ENCODE measurements at places on chromosomes 13 and 19. TPM values are rescaled to one million over a fixed set of nuclear protein-coding genes. Genes with fewer than 3 reads are reported as not detected.

- DNase-seq = no peak
Measured at GRCh38 chr13:101489643-101490405, 37.3 kb downstream of the ITGBL1 start.

GRCh38 chr19:31356587-31357314 is 7.5 kb upstream of the TSHZ3 start:
- no peak for DNase-seq

DNA sequence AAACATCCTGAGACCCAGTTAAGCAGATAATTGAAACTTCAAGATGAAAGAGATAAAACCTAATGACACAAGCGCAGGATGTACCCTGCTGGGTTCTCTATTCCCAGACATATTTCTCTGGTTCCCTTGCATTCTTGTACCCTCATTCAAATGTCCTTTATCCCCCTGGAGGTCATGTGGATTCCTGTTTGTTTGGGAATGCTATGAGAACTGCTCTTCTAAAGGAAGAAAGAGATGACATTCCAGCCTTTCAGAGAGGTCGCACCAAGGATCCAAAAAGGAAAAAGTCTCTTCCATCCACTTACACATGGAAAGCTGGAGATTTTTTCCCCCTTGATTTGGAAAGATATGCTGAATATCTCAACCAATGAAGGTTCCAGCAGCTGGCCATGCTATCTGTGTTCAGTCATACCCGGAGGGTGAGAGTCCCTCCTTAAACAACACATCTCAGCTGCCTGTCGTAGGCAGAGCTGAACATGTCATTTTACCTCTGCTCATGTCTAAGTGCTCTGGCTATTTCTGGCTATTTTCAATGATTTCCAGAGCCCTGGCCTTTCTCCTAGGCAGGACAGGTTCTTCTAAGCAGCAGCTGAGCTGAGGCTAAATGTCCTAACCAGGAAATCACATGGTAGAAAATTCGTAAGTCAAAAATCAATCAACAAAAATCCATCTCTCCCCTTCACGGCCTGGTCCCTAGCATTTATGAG is 52.5 kb downstream of the C13orf42 start:
- no peak for DNase-seq

- no peak for DNase-seq
Measured at GRCh38 chr13:45823583-45823982, 28.0 kb downstream of the SIAH3 start.

DNA sequence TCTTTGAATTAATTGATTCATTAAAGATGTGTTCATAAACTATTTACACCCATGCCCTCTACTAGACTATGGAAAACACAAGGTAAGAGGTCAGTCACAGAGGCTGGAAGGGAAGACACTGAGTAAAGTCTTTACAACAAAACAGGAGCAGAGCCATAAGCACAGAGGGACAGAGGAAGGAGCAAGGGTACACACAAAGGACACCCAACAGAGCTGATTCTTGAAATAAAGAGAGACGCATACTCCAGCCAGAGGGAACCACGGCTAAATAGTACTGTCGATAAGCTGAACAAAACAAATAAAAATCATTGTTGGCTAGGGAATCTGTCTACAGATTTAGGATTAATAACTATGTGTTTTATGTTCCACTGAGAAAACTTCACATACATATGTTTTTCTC is 289.2 kb downstream of the EFNB2 start:
- DNase-seq = no peak

DNA sequence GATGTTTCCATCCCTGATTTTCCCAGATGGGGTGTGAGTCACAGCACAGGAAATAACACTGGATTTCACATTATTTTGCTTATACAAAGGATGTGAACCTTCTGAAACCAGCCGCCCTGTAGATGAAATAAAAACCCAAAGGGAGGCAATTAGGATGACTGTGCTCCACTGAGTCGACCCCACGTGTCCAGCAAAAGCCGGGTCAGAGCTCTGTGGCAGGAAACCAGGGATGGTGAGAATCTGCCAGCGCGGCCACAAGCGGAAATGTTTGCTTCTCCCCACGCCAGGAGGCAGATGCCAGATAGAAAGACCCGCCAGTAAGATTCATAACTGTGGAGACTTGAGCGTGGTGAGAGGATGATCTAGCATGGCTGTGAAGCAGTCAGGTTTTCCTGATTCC is 764.4 kb downstream of the LIG4 start:
- peak; percentile 17 for DNase-seq

IL11 gene
- polyA plus RNA-seq = 1.5 TPM

ABCA7 gene
- 9.6 TPM for polyA plus RNA-seq
